ENCODE measurements at places on chromosomes 5 and 9. TPM values are rescaled to one million over a fixed set of nuclear protein-coding genes. Genes with fewer than 3 reads are reported as not detected.

DNA sequence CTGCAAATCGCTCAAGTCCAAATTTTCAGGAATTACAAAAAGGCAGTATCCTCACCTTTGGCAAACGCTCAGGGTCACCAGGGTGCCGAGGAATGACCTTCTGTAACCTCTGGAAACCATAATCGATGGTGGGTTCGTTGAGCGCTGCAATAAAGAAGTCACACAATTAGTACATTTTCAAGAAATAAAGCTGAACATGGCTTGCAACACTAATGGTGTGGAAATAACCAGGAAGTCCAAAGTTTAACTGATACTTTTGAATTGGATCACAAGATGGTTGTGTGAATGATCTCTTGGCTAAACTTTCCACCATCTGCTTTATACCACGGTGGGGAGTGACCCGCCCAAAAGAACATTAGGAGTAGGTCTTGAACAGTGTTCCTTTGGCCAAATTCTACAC lies 368.7 kb downstream of the EBF1 start:
- no peak for DNase-seq

- DNase-seq, result no peak
Measured at GRCh38 chr5:171416160-171417049, 3.0 kb upstream of the FGF18 start.

DNA sequence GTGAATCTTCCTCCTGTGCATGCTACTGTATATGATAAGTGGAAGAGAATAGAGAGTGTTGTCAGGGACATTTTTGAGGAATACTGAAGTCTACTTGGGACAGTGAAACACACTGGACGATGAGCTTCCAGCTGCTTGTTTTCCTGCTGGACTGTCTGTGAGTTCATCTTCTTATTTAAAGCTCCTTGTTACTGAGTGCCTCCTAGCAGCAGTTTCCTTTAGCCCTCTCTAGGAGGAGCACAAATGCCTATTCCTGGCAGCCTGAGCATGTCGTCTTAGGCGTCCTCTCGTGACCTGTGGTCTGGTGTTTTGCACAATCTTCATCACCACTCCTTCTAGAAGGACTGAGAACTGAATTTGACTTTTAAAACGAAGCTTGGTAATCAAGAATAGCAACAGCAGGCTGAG lies 43.8 kb downstream of the ANKRD33B start:
- DNase-seq, result peak; percentile 88

- peak; percentile 52 for DNase-seq
Measured at GRCh38 chr9:117487555-117488175, 72.8 kb upstream of the ASTN2 start.

DNA sequence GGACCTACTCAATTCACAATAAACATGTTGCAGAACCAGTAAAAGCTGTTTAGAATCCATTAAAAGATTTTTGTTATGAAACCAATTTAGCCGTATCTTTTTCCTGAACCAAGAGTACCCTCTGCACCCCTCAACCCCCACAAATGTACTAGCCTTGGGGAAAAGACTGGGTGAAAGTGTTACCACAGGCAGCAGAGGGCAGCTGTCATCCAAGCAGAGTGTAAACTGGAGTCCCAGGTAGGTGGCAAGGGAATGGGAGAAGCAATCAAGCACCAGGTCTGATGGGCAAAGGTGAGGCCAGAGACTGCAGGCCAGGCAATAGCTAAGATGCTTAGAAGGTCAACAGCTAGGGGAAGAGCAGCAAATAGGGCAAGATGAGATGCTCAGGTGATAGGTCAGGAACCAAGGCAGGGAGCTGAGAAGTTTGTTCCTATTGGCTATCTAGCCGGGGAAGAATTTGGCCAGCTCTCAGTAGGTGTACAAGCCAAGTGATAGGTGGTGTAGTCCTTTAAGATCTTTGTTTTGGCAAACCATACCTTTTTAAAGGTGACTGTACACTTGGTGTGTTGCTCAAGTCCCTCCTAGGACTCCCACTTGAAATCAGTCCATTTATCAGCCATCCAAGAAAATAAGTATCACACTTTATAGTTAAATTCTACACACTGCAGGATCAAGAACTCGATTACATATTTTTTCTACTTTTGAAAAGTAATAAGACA lies 77.8 kb upstream of the CCDC112 start:
- DNase-seq, result no peak

- no peak for DNase-seq
Measured at GRCh38 chr5:141864371-141865370, 13.5 kb downstream of the PCDH1 start.

DNA sequence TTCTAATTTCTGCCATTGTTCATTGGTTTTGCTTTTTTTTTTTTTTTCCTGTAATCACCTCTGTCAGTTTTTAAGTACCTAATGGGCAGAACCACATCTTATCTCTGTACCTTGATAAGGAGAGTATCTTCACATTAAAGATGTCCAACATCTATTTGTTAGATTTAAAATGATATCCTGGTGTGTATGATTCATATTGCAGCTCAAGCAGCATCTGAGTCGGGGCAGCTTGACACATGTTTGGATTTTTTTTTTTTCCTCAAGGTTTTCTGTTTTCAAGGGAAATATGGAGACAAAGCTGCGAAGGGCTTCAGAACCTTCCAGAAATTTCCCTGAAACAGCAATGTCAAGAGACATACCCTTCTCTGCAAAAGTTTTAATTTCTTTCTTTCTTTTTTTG lies 164.7 kb downstream of the DOCK2 start:
- DNase-seq, result no peak

GRCh38 chr5:139698490-139699146 lies 50.5 kb downstream of the CXXC5 start:
- DNase-seq, result peak; percentile 81

GRCh38 chr9:128087262-128087661 lies 19.2 kb downstream of the SLC25A25 start:
- no peak for DNase-seq

GRCh38 chr9:85200726-85201404 lies 531.3 kb downstream of the NTRK2 start:
- peak; percentile 40 for DNase-seq

GRCh38 chr9:89746385-89747116 lies 141.7 kb downstream of the GADD45G start:
- DNase-seq, result no peak

DNA sequence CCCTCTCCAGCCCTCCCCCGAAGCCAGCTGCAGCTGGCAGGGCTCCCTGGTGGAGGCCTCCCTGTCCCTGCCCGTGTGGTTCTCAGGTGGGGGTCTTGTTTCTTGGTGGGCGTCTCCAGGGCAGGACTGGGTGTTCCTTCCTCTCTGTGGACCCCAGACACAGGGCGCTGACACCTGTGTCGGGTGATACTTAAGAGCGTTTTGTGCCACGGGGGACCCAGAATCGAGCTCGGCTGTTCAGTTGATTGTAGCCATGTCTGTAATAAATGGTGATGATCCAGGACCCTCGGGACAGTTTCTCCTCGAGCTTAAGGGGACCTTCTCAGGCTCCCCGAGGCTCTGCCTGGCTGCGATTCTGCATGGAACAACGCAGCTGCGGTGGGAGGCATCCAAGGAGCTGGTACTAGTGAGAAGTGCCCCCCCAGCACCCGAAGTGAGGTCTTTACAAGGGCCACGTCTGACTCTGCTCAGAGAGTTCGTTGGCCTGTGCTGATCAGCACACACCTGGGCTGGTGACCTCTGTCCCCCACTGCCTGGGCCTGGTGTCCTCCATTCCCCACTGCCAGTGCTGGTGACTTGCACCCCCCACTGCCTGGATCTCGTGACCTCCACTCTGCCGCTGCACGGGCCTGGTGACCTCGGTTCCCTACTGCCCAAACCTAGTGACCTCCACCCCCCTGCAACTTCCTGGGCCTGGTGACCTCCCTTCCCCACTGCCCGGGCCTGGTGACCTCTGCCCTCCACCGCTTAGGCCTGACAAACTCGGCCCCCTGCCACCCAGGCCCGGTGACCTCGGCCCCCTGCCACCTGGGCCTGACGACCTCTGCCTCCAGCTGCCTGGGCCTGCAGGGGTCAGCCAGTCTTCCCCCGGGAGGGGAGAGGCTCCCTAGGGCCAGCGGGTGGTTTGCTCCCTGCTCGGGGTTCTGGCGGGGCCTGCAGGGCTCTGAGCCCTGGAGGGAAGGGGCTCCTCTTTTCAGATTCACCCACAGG lies 36.0 kb downstream of the NDUFS6 start:
- DNase-seq, result no peak

- DNase-seq, result no peak
Measured at GRCh38 chr9:136052991-136053756, 41.9 kb downstream of the NACC2 start.

DNA sequence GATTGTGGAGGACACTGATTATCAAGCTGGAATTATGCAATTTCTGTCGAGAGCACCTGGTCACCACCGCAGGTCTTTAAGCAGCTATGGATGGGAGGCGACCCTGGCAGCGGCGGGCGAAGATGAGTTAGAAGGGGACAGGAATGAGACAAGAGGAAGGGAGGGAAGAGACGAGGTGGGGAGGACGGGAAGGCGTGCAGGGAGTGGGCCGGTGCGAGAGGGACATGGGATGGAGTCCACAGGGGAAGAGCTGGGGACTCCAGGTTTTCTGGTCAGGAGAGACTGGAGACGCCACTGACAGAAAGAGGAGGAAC lies 192.3 kb downstream of the MELK start:
- DNase-seq, result no peak

GRCh38 chr5:138664276-138664943 lies 88.8 kb upstream of the CTNNA1 start:
- peak; percentile 78 for DNase-seq

- DNase-seq, result no peak
Measured at GRCh38 chr5:63685454-63685853, 276.8 kb downstream of the HTR1A start.

GRCh38 chr5:6486074-6486473 lies 37.4 kb downstream of the UBE2QL1 start:
- DNase-seq, result no peak

DNA sequence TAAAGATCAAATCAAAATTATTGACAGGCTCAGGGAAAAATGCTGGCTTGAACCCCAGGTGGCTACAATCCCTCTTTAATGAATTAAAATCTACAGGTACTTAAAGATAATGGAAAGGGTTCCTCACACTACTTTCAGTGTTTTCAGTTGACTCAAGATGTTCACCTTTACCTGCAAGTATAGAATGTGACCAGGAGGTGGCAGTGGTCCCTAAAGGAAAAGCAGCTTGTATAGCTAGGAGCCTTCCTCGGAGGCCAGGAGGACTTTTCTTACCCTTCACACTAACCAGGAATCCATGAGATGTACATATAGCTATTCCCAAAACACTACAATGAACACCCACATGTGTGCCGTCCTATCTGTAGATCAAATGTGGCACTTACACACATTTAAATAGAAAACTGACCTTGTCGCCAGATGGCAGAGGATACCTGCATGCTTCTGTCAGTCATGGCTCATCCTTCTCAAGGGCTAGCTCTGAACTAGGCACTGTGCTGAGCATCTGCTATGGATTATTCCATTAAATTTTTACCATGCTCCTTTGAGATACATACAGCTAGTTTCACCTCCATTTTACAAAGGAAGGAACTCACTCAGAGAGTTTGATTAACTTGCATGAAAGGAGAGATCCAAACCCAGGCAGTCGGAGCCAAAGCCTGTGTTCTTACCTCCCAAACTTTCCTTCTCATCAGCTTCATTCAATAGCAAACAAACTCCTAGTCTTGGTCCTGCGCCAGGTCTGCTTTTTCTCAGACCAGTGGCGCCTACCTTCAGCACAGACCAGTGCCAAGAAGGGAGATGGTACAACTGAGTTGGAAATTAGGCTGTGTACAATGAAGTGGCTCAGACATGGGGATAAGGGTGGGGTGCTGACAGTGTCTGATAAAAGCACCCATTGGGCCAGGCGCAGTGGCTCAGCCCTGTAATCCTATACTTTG lies 24.5 kb downstream of the C9orf152 start:
- DNase-seq, result peak; percentile 71

DNA sequence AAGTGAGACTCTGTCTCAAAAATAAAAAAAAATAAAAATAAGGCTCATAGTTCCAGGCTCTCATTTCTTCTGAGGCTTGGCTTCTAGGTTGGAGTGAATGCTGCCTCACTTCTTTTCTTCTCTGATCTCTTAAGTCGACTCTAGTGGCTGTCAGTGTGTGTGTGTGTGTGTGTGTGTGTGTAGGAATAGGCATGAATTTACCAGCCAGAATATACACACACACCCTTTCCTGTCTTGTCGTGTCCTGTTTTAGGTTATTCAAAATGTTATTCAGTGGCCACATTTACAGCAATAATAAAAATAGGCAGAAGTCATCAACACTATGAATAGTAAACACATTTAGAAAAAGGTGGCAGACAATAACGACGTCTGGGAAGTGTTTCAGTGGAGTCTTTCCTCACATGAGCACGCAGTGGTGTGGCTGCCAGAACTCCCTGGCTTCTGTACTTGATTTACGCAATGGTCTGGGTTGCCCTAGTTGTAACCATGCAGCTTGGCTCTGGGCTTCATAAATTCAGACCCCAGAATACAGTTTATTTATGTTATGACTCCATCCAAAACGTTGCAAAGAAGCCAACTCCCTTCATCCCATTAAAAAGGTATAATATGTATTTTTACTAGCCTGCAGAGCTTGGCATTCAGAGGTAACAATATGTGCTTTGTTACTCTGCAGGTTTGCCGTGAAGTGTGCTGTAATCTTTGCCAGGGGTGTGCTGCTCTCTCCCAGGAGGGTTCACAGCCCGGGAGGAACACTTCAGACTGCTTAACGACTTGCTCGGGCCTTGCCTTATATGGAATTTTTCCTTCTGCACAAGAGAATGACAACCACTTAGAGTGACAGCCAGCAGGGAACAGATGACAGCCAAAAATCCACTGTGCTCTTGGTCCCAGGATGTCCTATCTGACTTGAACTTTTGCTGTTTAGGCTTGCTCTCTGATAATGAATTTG lies 34.4 kb upstream of the PALM2AKAP2 start:
- DNase-seq, result no peak

- DNase-seq, result no peak
Measured at GRCh38 chr9:121949766-121950165, 143.3 kb downstream of the TTLL11 start.

DNA sequence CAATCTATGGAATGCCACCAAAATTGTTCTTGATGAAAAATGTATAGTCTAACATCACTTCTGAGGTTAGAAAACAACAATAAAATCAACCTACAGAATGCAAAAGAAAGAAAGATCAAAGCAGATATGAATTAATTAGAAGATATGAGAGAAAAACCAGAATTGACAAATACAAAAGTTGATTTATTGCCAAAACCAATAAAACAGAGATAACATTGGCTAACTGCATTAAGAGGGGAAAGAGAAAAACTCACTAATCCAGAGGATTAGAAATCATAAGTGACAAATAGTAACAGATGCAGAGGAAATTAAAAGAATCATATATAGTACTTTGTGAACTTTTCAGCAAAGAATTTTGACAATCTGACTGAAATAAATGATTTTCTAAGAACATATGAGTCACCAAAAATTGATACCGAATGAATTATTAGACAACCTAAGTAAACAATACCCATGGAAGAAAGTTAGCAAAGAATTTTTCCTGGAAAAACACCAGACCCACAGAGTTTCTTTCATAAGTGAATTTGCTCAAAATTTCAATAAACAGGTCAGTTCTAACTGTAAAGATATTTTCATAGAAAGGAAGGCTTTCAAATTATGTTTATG lies 167.7 kb downstream of the AOPEP start:
- no peak for DNase-seq

PAIP2 gene
- 62.3 TPM for total RNA-seq

PHF24 gene
- not detected for total RNA-seq

IDNK gene
- total RNA-seq, result 4.6 TPM

LCN10 gene
- not detected for total RNA-seq

SPINK6 gene
- not detected for total RNA-seq

SLC46A2 gene
- not detected for total RNA-seq

HARS1 gene
- 72.2 TPM for total RNA-seq

CDH9 gene
- not detected for total RNA-seq

Measured in renal cortical epithelial cell (primary cell).